ENCODE measurements at places on chromosomes 16 and 17. TPM values are rescaled to one million over a fixed set of nuclear protein-coding genes. Genes with fewer than 3 reads are reported as not detected.

DNA sequence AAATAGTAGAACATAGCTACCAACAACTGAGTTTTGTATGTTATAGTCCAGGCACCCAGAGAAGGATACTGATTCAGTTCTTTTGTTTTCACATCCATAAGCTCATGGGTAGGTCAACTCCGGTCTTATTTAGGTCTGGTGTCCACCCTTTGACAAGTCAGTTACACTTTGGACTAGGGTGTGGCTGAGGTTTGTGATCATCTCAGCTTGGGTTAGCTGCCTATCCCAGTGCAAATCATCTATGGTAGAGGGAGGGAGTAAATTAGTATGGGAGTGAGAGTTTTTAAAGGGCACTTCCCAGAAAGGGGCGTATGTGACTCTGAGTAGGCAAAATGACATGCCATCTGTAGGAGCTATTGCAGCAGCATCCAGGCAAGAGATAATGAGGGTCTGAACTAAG, 66.1 kb downstream of the TANC2 start:
- no peak overlapping the region for H3K27ac ChIP-seq
- H3K4me3 ChIP-seq = no peak overlapping the region
- H3K27me3 ChIP-seq = no peaks in the 10 kb centered on the region
- peaks cover 2% of the 10 kb centered on the region for H3K36me3 ChIP-seq

The SEPTIN12 gene
- not detected for total RNA-seq

DNA sequence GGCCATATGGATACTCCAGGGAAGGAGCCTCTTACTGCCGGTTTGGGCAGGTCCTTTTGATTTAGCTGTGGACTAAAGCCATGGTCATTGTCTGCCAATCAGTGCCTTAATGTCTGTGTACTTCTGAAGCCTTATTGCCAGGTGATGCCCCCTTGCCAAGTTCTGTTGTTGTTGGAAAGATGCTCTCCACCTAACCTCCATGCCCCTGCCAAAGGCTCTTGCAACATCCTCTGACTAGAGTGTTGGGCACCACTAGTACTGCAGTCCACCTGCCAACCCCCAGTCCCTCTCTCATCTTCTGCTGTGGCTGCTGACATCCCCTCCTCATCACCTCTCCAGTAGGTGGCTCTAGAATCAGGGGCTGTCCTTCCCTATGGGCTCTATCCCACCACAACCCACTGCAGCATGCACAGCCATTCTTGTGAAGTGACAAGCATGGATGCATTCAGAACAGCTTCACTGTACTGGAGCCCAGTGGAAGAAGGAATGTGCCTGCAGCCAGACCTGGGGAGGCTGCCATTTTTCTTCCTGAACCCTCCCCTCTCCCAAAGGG, 375.3 kb upstream of the CDH5 start:
- no peaks in the 10 kb centered on the region for H3K36me3 ChIP-seq
- no peak overlapping the region for H3K27ac ChIP-seq
- DNase-seq = no peak
- H3K4me3 ChIP-seq = no peak overlapping the region

GRCh38 chr17:64282753-64283080, 19.7 kb upstream of the TEX2 start:
- H3K27me3 ChIP-seq = no peaks in the 10 kb centered on the region
- DNase-seq = no peak
- H3K4me1 ChIP-seq = peaks cover 4% of the 10 kb centered on the region
- H3K36me3 ChIP-seq = no peaks in the 10 kb centered on the region
- H3K4me3 ChIP-seq = no peak overlapping the region
- no peak overlapping the region for H3K27ac ChIP-seq

GRCh38 chr17:57984261-57984890, 3.7 kb downstream of the VEZF1 start:
- H3K36me3 ChIP-seq = peaks cover 18% of the 10 kb centered on the region
- DNase-seq = no peak
- no peak overlapping the region for H3K4me3 ChIP-seq
- no peaks in the 10 kb centered on the region for H3K27me3 ChIP-seq

DNA sequence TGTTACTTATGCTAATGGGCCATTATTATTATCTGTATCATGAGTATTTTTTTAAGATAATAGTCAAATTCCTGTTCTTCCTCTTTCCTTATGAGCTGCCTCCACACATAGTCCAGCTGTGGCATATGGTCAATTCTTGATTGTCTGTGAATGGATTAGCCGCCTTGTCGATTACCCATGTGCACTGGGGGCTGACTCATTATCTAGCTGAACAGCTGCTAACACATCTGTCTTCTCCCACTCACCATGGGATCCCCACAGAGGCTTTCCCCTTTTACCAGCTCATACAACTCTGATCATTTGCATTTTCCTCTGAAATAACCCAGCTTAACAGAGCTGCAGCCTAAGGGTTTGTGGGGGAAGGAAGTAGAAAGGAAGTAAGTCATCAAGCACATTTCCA, 915.0 kb downstream of the CDH11 start:
- H3K36me3 ChIP-seq = no peaks in the 10 kb centered on the region
- no peak for DNase-seq
- H3K27ac ChIP-seq = no peak overlapping the region
- no peak overlapping the region for H3K4me3 ChIP-seq

The SEPTIN1 gene
- 293 TPM for total RNA-seq

Data from activated naive CD8-positive, alpha-beta T cell treated with anti-CD3 and anti-CD28 coated beads, Interleukin-2, amount 10 ng/mL, durations not matched to agents 7 days and 5 days (primary cell).